KBM-7 (cell line): ENCODE measurements at places on chromosomes 3 and 15.

DNA sequence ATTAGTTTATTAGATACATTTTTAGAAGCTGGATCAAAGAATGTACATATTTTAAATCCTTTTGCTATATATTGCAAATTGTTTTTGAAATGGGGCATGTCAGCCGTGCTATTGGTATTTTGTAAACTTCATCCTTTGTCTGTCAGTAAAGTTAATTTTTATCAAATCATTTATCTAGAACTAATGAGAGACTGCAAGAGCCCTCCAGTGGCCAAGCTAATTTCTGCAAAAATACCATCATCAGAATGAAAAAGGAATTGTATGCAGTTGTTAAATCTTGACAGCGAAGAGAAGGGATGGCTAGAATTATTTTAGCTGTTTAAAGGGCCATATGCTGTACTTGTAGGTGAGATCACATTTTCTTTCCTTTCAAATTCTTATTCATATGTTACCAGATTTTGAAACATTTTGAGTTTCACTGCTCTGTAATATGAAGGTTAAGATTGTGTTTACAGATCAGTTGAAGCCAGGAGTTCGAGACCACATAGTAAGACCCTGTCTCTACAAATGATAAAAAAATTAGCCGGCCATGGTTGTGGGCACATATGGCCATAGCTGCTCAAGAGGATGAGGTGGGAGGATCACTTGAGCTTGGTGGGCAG lies 8.1 kb upstream of the CLDN11 start:
- peak; percentile 42 for DNase-seq

GRCh38 chr3:106611116-106611515 lies 742.3 kb upstream of the CBLB start:
- DNase-seq = no peak

DNA sequence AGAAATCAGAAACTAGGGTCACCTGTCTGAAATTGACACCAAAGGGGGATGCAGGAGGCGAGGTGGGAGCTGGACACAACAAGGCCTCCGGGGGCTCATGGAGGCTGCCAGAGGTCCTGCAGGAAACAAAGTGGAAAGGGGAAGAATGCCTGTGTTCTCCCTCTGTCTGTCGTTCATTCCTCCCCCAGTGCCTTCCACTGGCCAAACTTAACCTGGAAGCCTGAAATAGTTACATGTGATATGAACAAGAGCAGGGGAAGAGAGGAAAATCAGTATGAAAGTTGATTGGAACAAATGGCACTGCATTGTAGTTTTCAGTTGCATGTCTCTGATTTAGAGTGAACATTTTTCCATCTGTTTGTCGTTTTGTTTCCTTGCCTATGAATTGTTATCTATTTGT lies 502.0 kb upstream of the CFAP20DC start:
- no peak for DNase-seq

DNA sequence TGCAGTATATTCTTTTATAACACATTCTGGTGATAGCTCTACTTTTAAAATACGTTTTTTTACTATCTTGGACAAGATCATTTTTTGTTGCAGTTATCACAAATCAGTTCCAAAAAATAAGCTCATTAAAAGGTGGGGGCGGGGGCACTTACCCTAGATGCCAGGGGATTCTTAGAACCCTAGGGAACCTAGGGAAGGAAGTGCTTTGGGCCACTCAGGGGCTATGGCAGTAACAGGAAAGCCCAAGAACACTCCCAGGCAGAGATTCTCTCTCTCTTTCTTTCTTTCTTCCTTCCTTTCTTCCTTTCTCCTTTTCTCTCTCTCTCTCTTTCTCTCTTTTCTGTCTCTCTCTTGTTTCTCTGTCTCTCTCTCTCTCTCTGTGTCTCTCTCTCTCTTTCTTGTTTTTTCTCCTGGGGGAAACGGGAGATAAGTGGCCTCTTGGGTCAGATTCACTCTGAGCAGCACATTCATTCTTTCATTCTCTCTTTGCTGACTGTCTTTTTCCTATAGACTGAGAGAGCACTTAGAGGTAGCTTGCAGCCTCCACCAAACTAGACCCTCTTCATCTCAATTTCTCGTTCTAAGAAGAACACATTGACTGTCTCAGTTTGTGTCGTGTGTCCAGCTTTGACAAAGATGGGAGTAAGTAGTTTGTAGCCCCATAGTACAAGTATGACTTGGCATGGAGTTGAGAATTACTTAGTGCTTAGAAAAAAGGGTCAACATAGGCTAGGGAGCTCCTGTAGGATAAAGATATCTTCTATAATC lies 16.6 kb downstream of the SCAANT1 start:
- no peak for DNase-seq

GRCh38 chr15:83970295-83970890 lies 265.2 kb upstream of the GOLGA6L4 start:
- no peak for DNase-seq

- no peak for DNase-seq
Observed at GRCh38 chr3:57654267-57654666, 38.6 kb downstream of the DENND6A start.

- no peak for DNase-seq
Observed at GRCh38 chr15:33194237-33194636, 277 bp downstream of the FMN1 start.

DNA sequence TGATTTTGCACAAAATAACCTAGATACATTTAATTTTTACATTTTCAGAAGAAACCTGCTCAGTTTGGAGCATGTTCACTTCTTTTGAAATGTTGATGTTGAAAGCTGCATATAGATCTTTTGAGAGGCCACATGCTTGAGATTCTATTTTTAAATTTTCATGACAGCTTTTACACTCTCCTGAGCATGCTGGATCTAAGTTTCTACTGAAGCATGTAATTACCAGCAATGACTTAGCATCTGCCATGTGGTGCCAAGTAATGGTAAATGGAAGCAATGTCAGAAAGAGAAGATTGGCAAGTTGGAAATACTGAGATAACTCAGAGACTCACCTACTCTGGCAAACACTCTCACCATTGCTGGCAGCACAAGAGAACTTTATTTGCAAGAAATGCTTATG lies 310.6 kb downstream of the NSUN3 start:
- DNase-seq = no peak

GRCh38 chr15:51735228-51736010 lies 2.0 kb downstream of the LYSMD2 start:
- DNase-seq = peak; percentile 32

DNA sequence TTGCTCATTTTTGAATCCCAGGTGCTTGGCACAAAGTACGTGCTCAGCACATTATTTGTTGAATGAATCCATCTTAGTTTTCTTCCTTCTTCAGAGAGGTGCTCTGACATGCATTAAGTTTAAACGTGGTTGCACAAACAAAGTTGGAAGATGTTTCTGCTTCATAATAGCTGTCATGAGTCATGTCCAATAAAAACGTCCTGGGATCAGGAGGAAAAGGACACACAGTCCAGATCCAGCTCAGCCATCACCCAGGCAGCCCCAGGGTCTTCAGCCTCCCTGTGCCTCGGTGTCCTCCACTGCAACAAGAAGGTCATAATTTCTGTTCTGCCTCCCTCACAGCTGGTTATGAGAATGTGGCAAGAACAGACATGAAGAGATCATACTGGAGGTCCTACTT lies 55.4 kb downstream of the CCNL1 start:
- DNase-seq = no peak

DNA sequence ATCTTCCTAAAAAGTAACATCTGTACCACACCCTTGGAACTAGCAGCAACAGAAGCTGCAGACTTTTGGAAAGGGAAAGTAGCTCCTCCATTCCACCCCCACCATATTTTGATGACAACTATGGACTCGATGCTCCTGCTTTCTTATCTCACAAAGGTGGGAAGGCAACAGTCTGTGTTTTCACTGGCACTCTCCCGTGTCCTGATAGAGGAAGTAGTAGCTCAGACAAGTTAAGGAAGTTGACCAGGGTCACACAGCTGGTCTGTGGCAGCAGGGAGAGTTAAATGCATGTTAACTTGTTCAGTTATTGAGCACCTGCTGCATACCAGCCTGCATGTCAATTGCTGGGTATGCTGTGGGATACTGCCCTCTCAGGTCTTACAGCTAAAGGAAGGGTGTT lies 33.1 kb downstream of the BHLHE40 start:
- DNase-seq = peak; percentile 53

DNA sequence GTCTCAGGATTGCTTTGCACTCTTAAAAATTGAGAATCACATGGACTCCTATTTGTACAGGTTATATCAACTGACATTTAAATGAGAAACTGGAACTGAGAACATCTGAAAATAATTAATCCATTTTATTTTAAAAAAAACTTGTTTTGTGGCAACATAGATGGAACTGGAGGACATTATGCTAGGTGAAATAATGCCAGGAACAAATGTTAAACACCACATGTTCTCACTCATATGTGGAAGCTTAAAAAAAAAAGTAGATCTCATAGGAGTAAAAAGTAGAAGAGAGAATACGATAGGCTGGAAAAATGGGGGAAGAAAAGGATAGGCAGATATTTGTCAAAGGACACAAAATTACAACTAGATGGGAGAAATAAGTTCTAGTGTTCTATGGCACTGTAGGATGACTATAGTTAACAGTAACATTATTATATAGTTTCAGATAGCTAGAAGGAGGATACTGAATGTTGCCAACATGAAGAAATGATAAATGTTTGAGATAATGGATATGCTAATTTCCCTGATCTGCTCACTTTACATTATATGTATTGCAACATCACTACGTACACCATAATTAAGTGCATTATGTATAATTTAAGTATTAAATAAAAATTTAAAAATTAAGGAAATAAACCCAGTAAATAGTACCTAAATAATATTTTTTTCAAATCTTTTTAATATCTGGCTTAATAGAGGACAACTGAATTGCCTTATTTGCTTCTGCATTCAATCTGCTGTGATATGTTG lies 100.5 kb upstream of the TSPAN3 start:
- no peak for DNase-seq

GRCh38 chr3:4581498-4581897 lies 88.3 kb downstream of the ITPR1 start:
- DNase-seq = no peak
